ENCODE measurements at places on chromosomes 7 and 10. TPM values are rescaled to one million over a fixed set of nuclear protein-coding genes. Genes with fewer than 3 reads are reported as not detected.
A peak's percentile ranks its signal among the peaks of the same experiment; 100 is the strongest.

CEP55 gene
- 76.4 TPM for total RNA-seq

DNA sequence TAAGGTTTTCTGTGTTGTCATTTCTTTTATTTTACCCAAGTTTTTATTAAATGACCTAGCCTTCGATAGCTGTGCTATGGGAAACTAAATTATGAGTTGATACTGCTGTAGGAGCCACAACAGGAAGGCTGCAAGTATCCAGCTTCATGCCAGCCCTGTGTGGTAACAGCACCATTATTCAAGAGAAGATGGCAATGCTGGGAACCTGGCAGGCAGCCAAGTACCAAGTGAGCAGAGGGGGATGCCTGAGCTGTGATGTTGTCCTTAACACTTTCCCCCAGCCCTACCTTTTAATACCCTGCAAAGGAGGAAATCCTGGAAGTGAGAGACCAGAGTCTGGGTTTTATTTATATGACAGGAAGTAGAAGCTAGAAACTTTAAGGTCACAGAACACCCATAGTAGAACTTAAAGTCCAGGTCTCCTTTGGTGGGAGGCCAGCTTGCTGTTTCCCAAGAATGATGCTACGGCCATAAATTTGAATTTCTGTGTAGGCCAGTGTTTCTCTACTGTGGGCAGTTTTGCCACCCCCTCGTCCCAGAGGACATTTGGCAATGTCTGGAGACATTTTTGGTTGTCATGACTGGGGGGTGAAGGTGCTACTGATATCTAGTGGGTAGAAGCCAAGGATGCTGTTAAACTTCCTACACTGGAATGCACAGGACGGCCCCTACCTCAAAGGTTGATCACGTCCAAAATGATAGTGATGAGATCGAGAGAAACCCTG lies 9.2 kb upstream of the ATXN7L1 start:
- no peak for DNase-seq

REPIN1 gene
- 85.4 TPM for total RNA-seq

GRCh38 chr7:44471436-44471835 lies 19.0 kb downstream of the NUDCD3 start:
- DNase-seq: no peak

DNA sequence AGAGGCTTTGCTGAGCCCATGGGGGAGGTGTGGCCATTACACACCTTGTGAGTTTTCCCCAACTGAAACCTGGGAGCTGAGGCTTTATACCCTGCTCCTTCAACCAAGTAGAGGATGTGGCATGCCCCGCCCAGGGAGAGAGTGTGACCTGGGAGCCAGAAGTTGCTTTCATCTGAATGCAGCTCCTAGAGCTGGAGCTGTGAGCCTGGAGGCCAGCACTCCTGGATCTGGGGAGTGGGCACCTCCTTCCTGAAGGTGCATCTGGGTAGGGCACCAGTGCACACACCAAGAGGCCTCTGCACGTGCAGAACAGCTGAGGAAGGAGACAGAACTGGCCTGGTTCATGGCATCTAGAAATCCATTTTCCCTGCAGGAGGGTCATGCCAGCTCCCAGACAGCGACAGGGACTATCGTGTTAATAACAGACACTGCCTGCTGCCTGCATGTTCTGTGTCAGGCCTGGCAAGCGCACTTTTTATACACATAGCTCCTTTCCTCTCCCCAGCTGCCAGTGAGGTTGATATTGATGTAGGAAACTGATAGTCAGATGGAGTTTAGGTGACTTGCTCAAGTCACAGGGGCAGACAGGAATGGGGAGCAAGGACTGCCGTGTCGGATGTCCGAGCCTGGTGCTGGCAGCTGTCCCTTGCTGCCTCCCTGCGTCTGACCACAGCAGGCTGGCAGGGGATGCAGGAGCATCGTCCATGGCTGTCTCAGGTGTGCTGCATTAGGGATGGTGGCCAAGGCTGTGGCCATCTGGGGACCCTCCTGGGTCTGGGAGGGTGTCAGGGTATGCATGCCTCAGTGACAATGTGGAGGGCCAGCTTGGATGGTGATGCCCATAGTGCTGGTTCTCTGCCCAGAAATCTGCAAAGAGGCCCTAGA lies 189.9 kb upstream of the CXCL12 start:
- DNase-seq: peak; percentile 31

EIF5AL1 gene
- 0.23 TPM for total RNA-seq

- no peak for DNase-seq
Observed at GRCh38 chr7:105493196-105493922, 28.7 kb downstream of the PUS7 start.

- no peak for DNase-seq
Observed at GRCh38 chr7:95777269-95777668, 4.9 kb downstream of the DYNC1I1 start.

HMX3 gene
- total RNA-seq: not detected

- no peak for DNase-seq
Observed at GRCh38 chr10:96935148-96935547, 103.0 kb downstream of the LCOR start.

CCL26 gene
- 1.1 TPM for total RNA-seq

GRCh38 chr7:88922944-88923343 lies 127.4 kb upstream of the TEX47 start:
- no peak for DNase-seq

- DNase-seq: no peak
Observed at GRCh38 chr7:134443396-134444070, 15.4 kb downstream of the AKR1B1 start.

DNA sequence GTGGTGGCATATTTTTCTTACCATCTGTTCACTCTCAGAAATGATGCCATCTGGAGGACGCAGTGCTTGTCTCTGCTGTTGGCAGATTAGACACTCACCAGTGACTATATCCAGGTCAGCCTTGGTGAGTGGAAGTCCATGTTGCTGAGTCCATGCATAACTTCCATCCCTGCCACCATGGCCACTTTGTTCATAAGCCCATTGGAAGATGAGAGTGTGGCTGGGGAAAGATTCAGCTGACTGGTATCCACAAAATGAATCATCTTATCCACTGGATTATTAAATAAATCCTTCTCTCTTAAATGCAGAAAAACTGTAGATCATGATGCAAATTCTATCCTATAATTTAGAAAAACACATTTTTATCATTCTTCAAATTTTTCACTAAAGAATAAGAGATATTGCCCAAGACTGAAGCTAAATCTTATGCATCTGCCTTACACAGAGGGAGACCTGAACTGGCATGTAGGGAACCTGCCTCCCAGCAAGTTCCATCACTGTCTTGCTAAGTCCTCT lies 726.9 kb downstream of the TNS3 start:
- no peak for DNase-seq

DNA sequence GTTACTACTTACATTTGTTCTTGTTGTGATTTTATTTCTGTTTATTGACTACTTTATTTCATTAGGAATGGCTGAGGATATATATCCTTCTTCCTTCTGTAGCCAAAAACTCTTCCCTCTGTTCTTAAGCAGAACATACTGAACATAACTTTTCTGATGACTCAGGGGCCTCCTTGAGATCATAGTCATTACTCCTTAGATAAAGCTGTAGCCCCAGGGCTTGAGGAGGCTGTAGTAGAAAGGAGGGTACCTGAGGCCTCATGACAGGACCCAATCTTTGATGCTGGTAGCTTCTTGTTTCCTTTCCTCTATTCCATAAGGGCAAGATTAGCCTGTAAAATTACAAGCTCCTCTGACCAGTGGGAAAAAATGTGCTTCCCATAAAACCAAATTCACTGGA lies 41.2 kb upstream of the FGFR2 start:
- DNase-seq: no peak

SEC61G gene
- 313 TPM for total RNA-seq

DNA sequence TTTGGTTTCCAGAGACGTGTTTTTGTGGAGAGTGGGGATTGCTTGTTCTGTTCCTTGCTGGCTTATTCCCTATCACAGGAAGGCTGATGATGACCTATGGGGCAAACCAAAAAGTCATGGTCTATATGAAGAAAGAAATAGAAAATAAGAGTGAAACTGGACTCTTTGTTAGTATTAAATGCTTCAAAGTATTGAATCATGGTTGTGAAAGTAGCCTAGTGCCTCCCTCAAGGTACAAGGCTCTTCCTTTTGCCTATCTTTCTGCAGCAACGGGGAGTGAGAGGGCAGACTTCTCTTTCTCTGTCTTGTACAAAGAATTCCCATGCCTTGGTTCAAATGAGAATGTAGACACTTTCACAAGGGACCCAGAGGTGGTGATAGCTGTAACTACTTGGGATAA lies 9.0 kb downstream of the MEST start:
- no peak for DNase-seq

- no peak for DNase-seq
Observed at GRCh38 chr7:33054261-33054964, 8.2 kb downstream of the NT5C3A start.

DNA sequence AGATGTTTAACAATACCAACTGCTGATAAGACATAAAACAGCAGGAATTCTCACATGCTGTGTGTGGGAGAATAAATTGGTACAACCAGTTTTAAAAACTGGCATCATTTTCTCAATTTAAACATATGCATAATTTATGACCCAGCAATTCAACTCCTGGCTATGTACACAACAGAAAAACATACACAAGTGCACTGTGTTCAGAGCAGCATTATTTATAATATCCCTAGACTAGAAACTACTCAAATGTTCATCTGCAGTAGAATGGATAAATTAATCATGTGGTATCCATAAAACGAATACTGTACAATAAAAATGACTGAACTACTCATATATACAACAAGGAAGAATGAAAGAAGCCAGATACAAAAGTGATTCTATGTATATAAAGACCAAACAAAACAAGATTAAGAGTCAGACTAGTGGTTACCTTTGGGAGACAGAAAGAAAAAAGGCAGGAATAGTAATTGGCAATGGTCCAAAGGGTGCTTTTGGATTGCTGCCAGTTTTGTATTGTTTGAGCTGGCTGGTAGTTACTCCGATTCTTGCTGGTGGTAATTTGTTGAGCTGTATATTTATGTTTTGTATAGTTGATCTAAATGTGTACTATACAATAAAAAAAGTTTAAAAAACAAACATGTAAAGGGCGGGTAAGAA lies 306.0 kb downstream of the TFEC start:
- DNase-seq: no peak

DNA sequence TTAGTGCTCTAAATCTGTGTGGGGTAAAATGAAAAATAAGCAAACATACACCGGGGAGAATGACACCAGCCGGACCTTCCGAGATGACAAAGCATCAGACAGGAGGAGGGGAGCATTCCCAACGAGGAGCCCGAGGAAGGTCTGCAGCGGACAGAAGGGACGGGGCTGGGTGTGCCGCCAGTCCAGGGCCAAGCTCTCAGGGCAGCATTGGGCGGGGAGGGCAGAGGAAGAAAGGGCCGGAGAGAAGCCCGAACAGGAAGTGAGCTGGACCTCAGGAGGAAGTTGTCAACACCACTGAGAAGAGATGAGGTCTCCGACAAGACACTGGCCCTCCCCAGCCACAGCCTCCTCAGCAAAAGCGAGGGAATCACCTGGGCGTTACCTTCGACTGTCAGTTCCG lies 182.6 kb upstream of the RNF32 start:
- peak; percentile 28 for DNase-seq

DNA sequence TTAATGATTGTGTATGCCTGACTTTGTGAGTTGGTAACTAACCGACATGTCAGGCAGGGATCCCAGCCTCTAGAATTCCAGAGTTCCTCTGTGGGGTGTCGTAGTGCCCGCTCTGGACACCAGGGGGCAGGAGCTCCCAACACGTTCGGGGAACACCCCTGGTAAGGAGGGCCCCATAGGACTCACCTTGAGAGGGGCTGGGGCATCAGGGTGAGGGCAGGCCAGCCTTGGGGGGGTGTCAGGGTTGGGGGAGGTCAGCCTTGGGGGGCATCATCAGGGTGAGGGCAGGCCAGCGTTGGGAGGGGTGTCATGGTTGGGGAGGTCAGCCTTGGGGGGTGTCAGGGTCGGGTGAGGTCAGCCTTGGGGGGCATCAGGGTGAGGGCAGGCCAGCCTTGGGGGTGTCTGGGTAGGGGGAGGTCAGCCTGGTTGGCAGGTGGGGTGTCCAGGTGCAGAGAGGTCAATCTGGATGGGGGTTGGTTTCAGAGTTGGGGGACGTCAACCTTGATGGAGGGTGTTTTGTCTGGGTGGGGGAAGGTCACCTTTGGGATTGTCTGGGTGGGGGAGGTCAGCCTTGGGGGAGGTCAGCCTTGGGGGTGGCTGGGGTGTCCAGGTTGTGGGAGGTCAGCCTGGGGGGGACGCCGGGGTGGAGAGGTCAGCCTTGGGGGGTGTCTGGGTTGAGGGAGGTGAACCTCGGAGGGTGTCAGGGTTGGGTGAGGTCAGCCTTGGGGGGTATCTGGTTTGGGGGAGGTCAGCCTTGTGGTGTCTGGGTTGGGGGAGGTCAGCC lies 45.6 kb upstream of the SUN1 start:
- DNase-seq: peak; percentile 92

LDB3 gene
- total RNA-seq: 0.21 TPM

- DNase-seq: peak; percentile 48
Observed at GRCh38 chr7:49866076-49866735, 92.8 kb downstream of the VWC2 start.

NANOS1 gene
- total RNA-seq: 0.90 TPM

GRCh38 chr10:99339077-99339476 lies 9.9 kb downstream of the CNNM1 start:
- no peak for DNase-seq

DNA sequence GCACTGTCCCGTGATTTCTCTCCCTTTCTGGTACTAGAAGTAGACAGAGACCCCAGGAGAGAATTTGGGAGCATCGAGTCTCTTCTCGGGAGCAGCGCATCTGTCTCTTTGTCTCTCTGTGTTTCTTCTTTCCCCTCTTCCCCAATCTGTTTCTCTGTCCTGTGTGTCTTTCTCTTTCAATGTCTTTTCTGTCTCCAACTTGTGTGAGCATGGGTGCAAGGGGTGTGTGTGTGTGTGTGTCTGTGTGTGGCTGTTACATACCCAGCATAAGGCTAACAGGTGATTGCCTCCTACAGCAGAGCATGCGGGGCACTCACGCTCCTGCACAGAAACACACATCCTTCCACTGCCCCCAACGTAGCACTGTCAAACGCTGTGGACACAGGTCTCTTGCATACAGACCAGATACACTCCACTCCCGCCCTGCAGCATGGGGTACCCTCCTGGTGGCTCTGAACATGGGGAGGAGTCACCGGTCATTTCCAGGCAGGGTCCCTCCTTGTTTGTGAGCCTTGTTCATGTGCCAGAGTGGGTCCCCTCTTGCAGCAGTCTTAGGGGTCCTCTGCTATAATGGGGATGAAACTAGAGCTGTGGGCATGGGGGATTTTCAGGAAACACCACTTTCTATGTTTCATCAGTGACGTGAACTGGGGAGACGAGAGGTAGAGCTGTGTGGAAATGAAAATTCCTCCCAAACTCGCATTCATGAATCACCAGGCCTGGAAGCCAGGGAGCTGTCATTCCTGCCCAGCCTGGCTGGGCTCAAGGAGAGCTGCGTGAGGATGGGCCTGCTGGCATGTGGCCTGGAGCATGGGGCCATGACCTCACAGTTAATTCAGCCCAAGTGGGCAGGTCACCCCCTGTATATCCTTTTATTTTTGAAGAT lies 980 bp downstream of the ADAMTS14 start:
- DNase-seq: no peak

DNA sequence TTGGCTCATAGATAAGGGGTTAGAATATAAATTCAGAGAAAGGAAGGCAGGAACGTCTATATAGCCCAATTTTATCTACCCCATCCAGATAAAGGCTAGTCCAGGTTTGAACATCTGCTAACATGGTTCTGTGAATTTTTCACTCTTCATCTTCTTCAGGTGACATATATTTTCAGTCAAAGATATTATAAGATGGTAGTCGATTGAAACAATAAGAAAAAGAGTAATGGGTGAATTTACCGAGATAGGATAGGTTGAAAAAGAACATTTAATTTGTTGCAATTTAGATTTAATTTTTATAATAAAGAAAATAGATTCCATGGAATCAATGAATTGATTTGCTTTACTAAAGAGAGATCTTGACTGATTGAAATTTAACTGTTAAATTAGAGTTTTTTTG lies at the start of gene OR2F1:
Gene OR2F1, plus strand, starts transcription at position 301 of the 400 bp plus-strand sequence. CDS start 5,127 bp downstream, outside the sequence.
- DNase-seq: no peak

All from endodermal cell (in vitro differentiated cells).